ENCODE measurements at places on chromosomes 13 and 19.
A peak's percentile ranks its signal among the peaks of the same experiment; 100 is the strongest.

DNA sequence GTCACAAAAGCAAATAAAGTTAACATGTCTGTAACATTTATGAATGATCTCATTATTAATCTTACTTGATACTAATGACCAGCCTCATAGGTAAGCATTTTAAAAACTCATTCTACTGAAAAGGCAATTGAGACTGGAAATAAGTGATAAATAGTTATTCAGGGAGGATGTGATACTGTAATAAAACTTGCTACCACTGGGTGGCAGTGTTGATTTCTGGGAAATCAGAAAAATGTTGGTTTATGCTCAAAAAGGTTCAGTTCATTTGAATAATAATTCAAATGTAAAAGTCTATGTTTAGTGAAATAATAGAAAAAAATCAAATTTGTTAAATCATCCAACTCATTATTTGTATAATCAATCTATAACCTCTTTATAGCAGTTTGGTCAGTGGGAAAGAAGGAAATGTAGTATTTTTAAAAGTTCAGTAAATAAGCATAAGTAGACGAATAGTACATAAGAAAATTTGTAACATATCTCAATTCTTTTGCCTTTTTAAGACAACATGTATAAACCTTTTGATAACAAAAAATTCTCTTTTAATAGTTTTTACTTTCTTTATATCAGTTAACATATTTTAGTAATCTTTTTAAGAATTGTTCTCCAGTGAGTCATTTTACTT, 9.6 kb downstream of the ABHD13 start:
- peak; percentile 82 for DNase-seq

DNA sequence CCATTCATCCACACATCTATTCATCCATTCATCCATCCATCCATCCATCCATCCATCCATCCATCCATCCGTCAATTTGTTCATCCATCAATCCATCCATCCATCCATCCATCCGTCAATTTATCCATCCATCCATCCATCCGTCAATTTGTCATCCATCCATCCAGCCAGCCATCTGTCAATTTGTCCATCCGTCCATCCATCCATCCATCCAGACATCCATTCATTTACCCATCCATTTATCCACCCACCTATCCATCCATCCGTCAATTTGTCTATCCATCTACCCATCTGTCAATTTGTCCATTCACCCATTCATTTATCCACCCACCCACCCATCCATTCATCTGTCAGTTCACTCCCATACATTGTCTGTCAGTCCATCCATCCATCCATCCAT, 209.5 kb upstream of the ZNF536 start:
- no peak for DNase-seq

GRCh38 chr13:97631158-97631557, 197.2 kb downstream of the RAP2A start:
- DNase-seq, result peak; percentile 76

GRCh38 chr19:15781661-15782060, 5.8 kb upstream of the OR10H5 start:
- DNase-seq, result no peak

DNA sequence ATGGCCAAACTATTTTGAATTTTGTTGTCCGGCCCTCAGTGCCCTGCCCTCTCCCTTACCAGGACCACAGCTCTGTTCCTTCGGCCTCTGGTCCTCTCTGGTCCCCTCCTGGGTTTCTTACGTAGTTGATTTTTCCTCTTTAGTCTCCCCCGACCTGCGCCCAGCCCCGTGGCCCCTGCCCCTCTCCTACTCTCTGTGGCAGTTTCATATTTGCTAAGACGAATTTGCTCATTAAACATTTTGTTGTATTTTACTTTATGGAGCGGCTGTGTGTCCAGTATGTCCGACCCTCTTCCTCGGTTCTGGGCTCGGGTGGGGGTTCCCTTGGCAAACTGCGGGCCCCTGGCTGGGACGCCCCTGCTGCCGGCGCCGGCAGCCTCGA, 576 bp upstream of the EPN1 start:
- DNase-seq, result no peak
